Heart left ventricle (tissue), 16 donors: ENCODE measurements at places on chromosomes 12 and 14. TPM values are rescaled to one million over a fixed set of nuclear protein-coding genes. Genes with fewer than 3 reads are reported as not detected.

- peak overlapping the region; percentile 78 for H3K27ac ChIP-seq
- H3K27me3 ChIP-seq: no peaks in the 10 kb centered on the region
- DNase-seq: peak; percentile 66
- peaks cover 37% of the 10 kb centered on the region for H3K4me1 ChIP-seq
- peaks cover 29% of the 10 kb centered on the region for H3K36me3 ChIP-seq
Observed at GRCh38 chr12:123474485-123475245, 16.7 kb downstream of the SNRNP35 start.

- H3K4me1 ChIP-seq: no peaks in the 10 kb centered on the region
- H3K27ac ChIP-seq: no peak overlapping the region
- H3K36me3 ChIP-seq: no peaks in the 10 kb centered on the region
Observed at GRCh38 chr12:111605911-111606766, 7.0 kb upstream of the ATXN2 start.

DNA sequence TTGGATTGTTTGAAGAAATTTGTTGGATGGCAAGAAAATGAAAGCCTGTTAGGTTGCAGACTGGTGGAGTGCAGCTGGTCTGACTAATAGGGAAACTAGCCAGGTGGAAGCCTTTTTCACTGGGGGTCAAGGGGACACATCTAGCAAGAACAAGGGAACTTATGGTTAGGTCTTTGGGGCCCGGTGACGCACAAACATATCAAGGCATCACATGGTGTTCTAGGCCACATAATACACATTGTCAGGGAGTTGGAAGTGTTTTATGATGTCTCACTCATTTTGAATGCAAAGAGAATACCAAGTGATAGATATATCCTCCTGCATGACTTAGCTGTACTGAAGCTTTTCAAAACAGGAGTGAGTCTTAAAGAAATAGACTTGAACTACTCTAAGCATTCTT, 351.2 kb downstream of the KCNH5 start:
- no peaks in the 10 kb centered on the region for H3K27me3 ChIP-seq
- no peak overlapping the region for H3K27ac ChIP-seq
- no peak for DNase-seq

DNA sequence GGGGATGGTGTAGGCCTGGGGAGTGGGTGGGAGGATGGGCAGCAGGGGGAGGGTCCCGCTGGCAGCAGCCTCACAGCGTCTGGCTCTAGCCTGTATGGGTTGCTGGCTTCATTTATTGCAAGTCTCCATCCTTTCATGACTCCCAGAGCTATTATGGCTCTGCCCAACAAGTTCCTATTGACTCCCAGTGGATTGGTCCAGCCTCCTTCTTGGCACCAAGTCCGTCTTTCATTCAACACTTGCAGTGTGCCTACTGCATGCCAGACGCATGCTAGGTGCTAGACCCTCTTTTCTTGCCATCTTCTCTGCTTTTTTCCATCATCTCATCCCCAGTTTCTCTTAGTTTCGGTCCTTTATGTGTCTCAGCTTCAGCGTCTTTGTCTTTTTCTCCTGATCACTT, 1.1 kb downstream of the PSMB11 start:
- H3K4me1 ChIP-seq: peaks cover 3% of the 10 kb centered on the region
- DNase-seq: no peak
- no peaks in the 10 kb centered on the region for H3K36me3 ChIP-seq
- H3K4me3 ChIP-seq: no peak overlapping the region

DNA sequence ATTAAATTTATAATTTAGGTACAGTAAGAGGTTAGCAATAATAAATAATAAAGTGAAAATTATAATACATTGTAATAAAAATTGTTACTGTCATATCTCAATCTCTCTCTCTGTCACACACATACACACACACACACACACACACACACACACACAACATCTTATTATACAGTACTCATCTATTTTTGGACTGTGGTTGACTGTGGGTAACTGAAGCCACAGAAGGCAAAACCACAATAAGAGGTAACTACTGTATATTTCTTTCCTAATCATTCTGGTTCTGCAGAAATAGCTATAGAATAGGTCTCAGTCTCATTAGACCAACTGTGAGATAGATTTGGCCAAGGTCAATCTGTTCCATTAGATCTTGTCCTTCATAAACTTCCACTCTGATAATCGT, 33.1 kb upstream of the PTPRO start:
- H3K4me1 ChIP-seq: no peaks in the 10 kb centered on the region
- H3K27me3 ChIP-seq: no peaks in the 10 kb centered on the region
- DNase-seq: no peak
- no peak overlapping the region for H3K27ac ChIP-seq
- no peak overlapping the region for H3K4me3 ChIP-seq
- H3K36me3 ChIP-seq: no peaks in the 10 kb centered on the region

- H3K4me1 ChIP-seq: no peaks in the 10 kb centered on the region
- no peaks in the 10 kb centered on the region for H3K36me3 ChIP-seq
- no peak overlapping the region for H3K27ac ChIP-seq
Observed at GRCh38 chr14:77910506-77910905, 110.6 kb downstream of the ADCK1 start.

GRCh38 chr14:104320611-104321086, 182.3 kb downstream of the KIF26A start:
- peaks cover 15% of the 10 kb centered on the region for H3K27me3 ChIP-seq
- DNase-seq: no peak
- no peak overlapping the region for H3K4me3 ChIP-seq
- H3K27ac ChIP-seq: no peak overlapping the region

- H3K4me3 ChIP-seq: peak overlapping the region; percentile 54
- H3K36me3 ChIP-seq: no peaks in the 10 kb centered on the region
- DNase-seq: no peak
- H3K27ac ChIP-seq: peak overlapping the region; percentile 52
- H3K4me1 ChIP-seq: no peaks in the 10 kb centered on the region
- H3K27me3 ChIP-seq: no peaks in the 10 kb centered on the region
Observed at GRCh38 chr14:91021991-91022621, 38.3 kb downstream of the RPS6KA5 start.

DNA sequence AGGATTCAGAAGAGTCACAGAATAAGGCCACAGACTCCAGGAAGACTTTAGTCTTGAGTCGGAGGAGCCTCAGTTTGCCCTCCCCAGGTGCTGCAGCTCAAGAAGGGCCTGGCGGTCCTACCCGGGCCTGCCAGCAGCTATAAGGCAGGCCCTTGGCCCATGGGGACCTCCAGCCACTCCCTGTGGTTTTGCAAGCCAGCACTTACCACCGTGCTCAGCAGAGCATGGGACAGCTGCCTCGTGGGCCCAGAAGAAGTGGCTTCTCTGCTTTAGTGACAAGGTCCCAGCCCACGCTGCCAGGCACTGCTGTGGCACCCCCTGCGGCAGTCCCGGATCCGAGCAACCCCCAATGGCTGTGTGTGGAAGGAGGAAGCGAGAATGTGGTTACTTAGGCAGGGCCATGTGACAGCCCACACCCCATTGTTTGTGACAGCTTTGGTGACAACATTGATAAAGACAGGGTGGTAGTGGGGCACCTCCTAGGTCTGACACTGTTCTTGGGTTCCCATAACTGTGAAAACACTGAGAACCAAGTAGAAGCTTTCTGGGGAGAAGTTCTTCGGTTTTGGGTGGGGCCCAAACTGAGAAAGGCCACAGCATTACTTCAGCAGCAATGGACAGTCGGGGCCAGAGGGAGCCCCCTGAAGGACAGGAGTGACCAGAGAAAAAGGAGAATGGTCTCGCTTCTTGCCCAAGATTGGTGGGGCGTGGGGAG, at the start of gene SELPLG:
Gene SELPLG, minus strand, starts transcription at position 361 of the 715 bp plus-strand sequence. CDS start 9,587 bp downstream, outside the sequence.
- H3K27me3 ChIP-seq: no peaks in the 10 kb centered on the region
- peak within 1 kb of the TSS; percentile 46 for H3K4me3 ChIP-seq
- H3K27ac ChIP-seq: peak within 1 kb of the TSS; percentile 56

GRCh38 chr14:77014004-77014604, 14.4 kb downstream of the IRF2BPL start:
- H3K4me1 ChIP-seq: no peaks in the 10 kb centered on the region
- peak; percentile 80 for DNase-seq
- H3K27me3 ChIP-seq: no peaks in the 10 kb centered on the region
- H3K4me3 ChIP-seq: no peak overlapping the region
- H3K27ac ChIP-seq: peak overlapping the region; percentile 88
- H3K36me3 ChIP-seq: no peaks in the 10 kb centered on the region

GRCh38 chr12:47021298-47021697, 58.1 kb upstream of the PCED1B start:
- no peaks in the 10 kb centered on the region for H3K4me1 ChIP-seq
- no peak overlapping the region for H3K27ac ChIP-seq
- no peak for DNase-seq
- no peak overlapping the region for H3K4me3 ChIP-seq

DNA sequence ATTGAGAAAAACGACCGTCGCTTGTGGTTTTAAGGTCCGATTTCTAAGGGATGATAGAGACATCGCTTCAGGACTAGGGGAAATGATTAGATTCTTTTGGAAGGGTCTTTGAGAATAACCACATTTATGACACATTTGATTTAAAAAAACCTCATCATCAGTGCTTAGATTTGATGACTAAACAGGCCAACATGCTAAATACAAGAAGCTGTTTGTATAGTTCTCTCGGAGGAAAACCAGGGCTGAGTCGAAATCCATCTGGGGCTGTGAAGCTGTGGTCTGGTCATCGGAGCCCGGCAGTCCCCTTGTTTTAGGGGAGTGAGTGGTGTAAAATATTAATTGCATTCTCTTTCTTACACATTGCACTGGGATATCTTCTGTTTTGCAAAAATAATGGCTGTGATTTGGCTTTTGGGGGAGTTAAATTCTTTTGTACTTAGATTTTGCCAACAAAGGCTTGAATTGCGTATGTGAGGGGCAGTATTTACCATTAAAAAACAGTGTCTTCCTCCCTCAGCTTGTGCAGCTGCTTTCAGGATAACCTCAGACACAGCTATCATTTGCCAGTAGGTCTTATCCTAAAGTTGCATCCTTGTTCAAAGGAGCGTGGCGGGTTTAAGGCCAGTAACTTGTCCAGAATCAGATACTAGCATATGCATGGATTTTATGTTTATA, 550 bp downstream of the GNG2 start:
- peak overlapping the region; percentile 46 for H3K4me3 ChIP-seq
- peaks cover 80% of the 10 kb centered on the region for H3K4me1 ChIP-seq
- peak overlapping the region; percentile 89 for H3K27ac ChIP-seq
- no peaks in the 10 kb centered on the region for H3K36me3 ChIP-seq
- no peak for DNase-seq

- no peak overlapping the region for H3K27ac ChIP-seq
- no peaks in the 10 kb centered on the region for H3K36me3 ChIP-seq
- H3K4me3 ChIP-seq: no peak overlapping the region
- no peaks in the 10 kb centered on the region for H3K4me1 ChIP-seq
- no peaks in the 10 kb centered on the region for H3K27me3 ChIP-seq
- DNase-seq: no peak
Observed at GRCh38 chr14:22797017-22797917, 18.0 kb downstream of the SLC7A7 start.

DNA sequence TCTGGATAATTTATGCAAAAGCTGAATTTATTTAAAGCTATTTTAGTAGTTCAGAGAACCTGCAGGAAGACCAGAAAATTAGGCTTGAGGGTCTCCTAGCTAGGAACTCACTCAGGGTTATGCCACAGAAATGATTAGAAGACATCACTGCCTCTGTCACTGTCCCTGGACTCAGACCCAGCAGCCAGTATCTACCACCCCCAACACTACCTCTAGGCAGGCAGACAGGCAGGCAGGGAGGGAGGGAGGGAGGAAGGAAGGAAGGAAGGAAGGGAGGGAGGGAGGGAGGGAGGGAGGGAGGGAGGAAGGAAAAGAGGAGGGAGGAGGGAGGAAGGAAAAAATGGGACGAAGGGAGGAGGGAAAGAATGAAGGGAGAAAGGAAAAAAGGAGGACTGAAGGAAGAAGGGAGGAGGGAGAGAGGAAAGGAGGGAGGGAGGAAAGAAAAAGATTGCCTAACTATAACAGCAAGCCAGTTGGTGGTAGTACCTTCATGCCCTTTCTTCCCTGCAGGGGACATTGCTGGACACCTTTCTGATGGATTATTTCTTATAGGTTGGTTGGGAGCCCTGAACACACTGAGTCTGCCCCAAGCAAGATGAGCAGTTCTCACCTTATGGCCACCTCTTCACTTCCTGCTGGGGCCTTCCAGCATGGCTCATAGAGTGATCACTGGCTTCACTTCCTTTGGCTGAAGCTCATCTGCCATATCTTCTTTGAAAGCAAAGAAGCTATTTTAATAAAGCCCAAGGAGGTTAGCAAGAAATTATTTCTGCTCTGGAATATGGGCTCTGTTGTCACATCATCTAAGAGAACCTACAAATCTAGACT, 49.7 kb downstream of the KICS2 start:
- H3K4me1 ChIP-seq: no peaks in the 10 kb centered on the region
- no peak overlapping the region for H3K4me3 ChIP-seq
- no peaks in the 10 kb centered on the region for H3K27me3 ChIP-seq
- no peak overlapping the region for H3K27ac ChIP-seq
- H3K36me3 ChIP-seq: no peaks in the 10 kb centered on the region

DNA sequence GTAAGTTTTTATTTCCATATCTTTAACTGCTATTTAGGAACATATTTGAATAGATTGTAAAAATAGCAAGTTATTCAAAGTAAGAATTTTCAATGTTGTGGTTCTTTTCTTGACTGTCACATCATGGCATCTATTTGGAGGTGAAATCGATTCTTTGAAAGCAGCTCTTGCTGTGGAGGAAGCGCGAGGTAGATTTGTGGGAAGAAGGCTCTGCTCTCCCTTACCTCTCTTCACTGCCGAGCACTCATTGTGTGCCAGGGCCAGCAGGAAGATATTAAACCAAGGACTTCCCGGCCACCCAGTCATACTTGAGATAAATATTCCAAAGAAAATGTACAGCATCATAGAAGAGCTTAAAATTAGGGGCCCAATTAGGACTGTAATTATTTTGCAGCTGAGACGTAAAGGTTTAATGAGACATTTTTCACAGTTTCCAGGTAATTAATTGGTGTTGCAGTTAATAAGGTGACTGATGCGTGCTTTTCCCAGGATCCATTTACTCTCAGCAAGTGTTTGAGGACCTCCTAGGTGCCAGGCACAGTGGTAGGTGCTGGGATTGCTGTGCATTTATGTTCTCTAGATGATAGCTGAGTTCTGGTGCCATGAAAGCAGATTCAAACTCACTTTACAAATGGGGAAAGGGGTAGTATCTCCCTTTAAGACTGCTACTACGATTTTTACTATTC, 89.2 kb upstream of the DYNC1H1 start:
- H3K36me3 ChIP-seq: no peaks in the 10 kb centered on the region
- peak overlapping the region; percentile 87 for H3K27ac ChIP-seq
- DNase-seq: no peak
- H3K27me3 ChIP-seq: no peaks in the 10 kb centered on the region
- no peak overlapping the region for H3K4me3 ChIP-seq

The IRAK3 gene
- total RNA-seq: 3.7 TPM

The TTC6 gene
- total RNA-seq: not detected

The TMEM179 gene
- total RNA-seq: 0.60 TPM

The REP15 gene
- total RNA-seq: 7.9 TPM
